DMS 273 treated with DMSO at 0.1 percent for 48 hours (cell line): ENCODE measurements at places on chromosomes 13 and 19.

DNA sequence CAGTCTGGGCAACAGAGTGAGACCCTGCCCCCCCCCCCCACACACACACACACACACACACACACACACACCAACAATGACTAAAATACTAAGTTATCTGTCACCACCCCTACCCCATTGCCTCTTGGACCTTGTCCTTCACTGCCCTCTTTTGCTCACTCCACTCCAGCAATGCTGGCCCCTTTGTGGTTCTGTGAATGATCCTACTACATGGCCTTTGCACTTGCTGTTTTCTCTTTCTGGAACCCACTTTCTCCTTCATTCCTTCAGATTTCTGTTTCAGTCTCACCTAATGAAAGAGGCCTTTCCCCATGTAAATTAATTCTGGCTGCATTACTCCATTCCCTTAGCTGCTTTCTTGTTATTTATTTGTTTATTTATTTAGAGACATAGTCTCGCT, 2.5 kb upstream of the SAMD4B start:
- no peak for DNase-seq

- no peak for DNase-seq
Observed at GRCh38 chr19:3643674-3644313, 17.2 kb upstream of the CACTIN start.

DNA sequence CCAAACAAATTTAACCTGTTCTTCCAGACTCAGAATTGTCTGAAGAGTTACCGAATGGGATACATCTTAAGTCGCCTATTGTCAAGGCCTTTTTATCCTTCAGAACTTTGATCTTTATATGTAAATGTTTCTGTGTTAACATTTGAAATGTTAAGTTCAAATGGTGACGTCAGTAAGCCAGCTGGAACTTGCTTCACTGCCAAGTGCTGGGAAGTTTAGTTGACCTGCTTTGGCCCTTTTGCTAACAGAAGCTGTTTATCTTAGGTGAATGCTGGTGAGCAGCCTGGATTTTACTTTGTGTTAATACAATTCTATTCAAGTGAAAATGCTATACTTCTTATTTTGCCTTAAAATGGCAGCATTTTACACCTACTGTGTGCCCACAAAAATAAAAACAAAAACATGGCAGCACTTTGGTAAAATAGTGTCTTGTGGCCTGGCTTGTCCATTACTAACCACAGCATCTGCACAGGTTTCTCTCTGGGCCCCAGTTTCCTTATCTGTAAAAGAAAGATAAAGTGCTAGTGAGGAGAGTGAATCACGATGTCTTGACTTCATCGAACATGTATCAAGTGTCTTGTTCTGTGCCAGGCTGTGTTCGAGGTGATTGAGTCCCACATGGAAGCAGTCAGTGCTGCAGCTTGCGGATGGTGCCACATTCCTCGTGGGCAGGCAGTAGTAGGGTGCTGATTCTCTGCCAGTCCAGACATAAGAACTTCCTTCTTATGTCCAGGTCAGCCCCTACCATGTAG, 2.2 kb downstream of the NAXD start:
- no peak for DNase-seq

DNA sequence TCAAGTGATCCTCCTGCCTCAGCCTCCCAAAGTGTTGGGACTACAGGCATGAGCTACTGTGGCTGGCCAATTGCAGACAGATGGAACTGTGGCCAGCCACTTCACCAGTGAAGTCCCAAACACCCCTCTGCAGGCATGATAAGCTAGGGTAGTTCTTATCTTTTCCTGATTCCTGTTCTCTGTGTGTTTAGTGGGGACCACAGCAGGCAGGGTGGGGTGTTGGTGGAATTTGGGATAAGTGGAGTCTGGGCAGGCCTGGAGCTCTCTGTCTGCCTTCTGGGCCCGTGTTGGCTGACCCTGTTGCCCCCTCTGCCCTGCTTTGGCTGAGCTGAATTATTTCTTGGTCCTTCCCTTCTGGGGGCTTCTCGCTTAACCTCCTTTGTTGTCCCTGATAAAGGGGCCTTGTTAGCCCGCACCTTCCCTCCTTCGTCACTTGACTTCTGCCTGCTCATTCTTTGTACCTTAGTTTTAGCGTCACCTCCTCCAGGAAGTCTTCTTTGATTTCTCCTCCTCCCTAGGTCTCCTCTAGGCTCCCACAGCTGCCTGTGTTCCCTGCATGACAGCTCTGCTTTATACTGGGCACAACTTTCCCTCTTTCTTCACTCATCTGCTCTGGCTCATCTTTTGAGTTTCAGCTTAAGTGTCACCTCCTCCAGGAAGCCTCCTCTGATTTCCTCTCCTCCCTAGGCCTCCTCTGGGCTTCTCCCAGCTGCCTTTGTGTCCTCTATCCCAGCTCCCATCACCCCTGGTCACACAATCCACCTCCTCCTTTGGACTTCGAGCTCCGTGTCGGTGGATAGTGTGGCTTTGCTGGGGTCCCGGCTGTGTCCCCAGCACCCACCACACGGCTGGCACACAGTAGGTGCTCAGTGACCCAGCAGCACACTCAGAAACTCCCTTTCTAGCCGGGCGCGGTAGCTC, 1.7 kb upstream of the NCLN start:
- DNase-seq = no peak

DNA sequence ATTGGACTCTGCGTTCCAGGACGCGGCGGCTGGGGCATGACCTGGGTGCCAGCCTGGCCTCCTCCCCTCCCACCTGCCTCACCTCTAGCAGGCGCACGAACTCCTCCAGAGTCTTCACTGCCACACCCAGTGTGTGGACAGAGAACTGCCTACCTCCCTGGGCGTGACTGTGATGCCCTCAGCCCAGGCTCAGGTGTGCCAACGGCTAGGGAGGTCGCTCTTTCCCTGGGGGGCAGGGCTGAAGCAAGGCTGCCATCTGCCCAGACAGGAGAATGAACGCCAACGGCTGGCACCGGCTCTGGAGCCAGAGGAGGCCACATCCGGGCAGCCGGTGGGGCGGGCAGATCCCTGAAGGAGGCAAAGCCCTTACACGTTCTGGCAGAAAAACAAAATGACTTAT, 11.3 kb downstream of the NANOS3 start:
- no peak for DNase-seq

- DNase-seq = no peak
Observed at GRCh38 chr13:110983241-110983640, 68.4 kb upstream of the ANKRD10 start.

GRCh38 chr13:95335667-95336066, 34.4 kb upstream of the ABCC4 start:
- no peak for DNase-seq

DNA sequence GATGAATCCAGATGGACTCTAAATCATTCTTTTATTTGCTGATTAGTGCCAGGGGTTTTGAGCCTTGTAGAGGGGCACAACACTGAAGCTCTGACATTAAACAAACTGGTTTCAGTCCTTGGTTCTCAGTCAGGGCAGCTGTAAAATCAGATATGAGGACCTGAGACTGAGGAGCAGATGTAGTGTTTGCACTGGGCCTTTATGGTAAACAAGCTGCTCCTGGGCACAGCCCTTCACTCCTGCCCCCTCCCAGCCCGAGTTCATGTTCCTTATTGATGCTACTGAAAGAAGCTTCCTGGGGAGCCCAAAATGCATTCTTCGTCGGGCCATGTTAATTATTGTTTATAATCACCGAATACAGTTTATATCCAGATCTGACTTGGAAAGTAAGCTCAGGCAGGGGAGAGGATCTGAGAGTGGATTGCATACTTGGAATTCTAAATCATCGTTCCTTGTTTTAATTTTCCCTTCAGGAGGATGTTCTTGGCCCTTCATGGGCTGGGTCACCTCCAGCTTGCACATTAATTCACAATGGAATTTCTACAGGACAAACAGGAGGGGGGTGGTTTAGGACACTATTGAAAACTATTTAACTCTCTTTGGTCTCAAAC, 213.5 kb downstream of the FGF9 start:
- DNase-seq = no peak
